M059J (cell line): ENCODE measurements at places on chromosomes 4 and X. TPM values are rescaled to one million over a fixed set of nuclear protein-coding genes. Genes with fewer than 3 reads are reported as not detected.

Gene ITIH6
- total RNA-seq = not detected in 2 replicates

DNA sequence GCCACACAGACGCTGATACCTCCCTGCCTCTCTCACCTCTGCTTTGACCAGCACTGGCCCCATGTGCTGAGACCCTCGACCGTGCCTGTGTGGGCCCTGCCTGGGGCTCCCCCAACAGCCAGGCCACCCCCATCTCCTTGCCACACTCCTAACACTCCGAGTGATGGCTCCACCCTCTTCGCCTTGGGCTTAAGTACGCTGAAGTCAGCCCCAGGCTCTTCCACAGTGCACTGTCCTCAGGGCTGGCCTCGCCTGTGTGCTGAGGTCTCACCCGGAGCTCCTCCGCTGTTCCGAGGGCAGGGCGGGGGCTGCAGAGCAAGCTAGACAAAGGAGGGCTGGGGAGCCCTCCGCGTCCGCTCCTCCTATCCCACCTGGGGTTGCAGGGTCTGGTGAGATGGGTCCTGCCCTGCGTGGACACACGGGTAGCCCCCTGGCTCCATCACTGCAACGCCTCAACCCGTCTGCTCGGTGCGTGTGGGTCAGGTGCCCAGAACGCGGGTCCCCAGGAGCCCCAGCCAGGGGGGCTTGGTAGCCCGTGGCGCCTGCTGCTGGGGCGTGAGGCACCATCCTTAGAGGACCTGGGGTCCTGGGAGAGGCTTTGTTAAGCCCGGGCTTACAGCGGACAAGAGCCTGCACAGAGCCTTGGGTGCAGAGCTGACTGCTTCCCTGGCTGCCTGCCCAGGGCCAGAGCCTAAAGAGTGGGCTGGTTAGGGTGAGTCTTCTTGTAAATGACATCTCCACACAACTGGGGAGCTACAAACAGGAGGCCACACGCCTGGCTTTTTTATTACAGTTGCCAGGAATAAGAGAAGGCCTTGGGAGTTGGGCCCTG is 42.6 kb upstream of the NKX1-1 start:
- no peak for DNase-seq

DNA sequence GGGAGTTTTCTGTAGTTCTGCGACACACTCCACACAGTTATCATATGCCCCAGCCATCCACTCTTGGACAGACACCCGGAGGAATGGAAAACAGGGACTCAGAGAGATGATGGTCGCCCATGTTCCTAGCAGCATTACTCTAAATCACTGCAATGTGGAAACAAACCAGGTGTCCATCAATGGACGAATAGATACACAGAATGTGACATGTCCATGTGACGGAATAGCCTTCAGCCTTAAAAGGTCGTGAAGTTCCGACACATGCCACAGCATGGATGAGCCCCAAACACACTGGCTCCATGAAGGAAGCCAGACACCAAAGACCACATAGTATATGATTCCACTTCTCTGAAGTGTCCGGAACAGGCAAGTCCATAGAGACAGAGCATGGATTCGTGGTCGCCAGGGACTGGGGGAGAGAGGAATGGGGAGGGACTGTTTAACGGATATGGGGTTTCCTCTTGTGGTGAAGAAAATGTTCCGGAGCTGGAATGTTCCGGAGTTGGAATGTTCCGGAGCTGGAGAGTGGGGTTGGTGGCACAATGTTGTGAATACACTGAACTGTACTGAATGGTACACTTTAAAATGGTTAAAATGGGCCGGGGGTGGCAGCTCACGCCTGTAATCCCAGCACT is 28.7 kb upstream of the AFAP1 start:
- no peak for DNase-seq

Gene MAMLD1
- 2.5 and 4.6 TPM in 2 replicates for total RNA-seq

DNA sequence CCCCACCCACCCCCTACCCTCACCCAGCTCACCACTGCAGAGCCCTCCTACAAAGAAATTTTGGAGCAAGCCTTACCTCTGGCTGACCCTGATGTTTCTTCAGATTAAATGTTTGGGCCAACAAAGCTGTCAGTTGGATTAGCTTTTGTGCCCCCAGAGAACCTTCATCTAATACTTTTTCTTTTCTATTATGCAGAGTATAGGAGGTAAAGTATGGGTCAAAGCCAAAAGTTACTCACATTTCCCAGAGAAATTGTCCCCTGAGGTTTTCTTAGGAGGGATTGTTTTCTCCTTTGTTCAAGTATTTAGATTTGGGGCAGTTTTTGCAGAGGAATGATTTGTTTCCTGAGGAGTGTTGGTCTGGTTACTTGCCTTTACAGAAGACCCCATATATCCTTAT is 69.5 kb downstream of the AASDH start:
- DNase-seq = no peak

DNA sequence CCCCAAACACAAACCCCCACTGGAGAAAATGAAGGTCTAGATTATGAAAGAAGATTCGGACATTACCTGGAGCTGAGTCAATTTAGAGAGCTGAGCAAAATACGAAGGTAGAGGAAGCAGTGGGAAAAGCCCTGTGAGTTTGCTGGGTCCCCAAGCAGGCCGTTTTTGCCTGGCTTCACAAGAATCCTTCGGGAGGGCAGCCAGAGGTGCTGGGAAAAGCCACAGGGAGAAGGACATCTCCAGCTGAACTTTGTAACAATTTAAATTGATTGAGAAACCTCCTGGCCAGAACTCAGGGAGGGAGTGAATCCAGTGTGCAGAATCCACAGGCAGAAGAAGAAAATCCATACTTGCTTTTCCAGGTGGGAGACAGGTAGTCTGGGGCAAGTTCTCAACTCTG is 319.1 kb upstream of the CT83 start:
- no peak for DNase-seq

DNA sequence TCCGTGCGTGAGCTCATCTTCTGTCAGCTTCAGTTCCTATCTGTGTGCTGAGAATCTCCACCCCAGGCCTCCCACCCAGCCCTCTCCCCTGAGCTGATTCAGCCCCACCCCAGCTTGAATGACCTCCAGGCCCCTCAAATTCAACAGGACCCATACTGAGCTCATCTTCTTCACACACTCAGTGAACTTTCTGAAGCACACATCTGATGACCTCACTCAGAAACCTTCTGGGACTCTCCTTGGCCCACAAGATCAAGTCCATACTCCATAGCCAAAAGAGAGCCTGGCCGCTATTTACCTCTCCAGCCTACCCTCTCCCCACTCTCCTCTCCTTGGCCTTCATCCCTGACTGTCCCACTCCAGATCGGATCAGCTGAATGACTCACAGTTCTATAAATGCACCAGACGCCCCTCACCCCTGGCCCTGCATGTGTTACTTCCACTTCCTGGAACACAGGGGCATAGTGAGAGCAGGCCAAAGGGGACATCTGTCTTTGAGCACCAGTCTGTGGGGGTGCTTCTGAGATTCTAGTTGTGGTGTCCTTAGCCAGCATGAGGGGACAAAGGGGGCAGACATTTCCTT is 62.5 kb downstream of the PJA1 start:
- DNase-seq = peak; percentile 18
